ENCODE measurements at places on chromosomes 3 and 15. TPM values are rescaled to one million over a fixed set of nuclear protein-coding genes. Genes with fewer than 3 reads are reported as not detected.

The SLC22A13 gene
- 0.26 TPM for total RNA-seq

The FSD2 gene
- total RNA-seq: not detected

The CPN2 gene
- total RNA-seq: not detected

The MB21D2 gene
- total RNA-seq: 3.0 TPM

The TUSC7 gene
- not detected for total RNA-seq

The ALDH1A3 gene
- 21.0 TPM for total RNA-seq

The CA12 gene
- total RNA-seq: 64.9 TPM

The STAC gene
- total RNA-seq: not detected

The GOLGA6A gene
- not detected for total RNA-seq
